SJSA1 (cell line): ENCODE measurements at places on chromosomes 5 and 9.

- DNase-seq = no peak
Measured at GRCh38 chr5:68074048-68074632, 141.4 kb upstream of the PIK3R1 start.

- DNase-seq = no peak
Measured at GRCh38 chr9:135908093-135908753, 877 bp upstream of the CAMSAP1 start.

- DNase-seq = no peak
Measured at GRCh38 chr5:162801235-162801634, 636.2 kb upstream of the CCNG1 start.

DNA sequence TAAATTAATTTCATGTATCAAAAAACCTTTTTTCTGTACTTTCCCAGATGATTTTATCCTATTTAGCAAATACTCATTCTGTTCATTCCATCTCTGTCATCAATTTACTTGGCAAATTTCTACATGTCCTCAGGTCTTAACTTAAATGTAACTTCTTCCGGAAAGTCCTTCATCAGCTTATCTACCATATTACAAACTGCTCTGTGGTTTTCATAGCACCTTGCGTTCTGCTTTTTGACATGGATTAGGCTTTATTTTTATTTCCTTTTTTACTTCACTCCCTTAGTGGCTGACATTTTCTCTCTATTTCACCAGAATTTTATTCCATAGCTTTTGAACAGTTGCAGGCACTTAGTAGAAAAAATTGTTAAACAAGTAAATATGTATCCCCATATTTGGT, 1040.8 kb downstream of the TAF11L14 start:
- no peak for DNase-seq

DNA sequence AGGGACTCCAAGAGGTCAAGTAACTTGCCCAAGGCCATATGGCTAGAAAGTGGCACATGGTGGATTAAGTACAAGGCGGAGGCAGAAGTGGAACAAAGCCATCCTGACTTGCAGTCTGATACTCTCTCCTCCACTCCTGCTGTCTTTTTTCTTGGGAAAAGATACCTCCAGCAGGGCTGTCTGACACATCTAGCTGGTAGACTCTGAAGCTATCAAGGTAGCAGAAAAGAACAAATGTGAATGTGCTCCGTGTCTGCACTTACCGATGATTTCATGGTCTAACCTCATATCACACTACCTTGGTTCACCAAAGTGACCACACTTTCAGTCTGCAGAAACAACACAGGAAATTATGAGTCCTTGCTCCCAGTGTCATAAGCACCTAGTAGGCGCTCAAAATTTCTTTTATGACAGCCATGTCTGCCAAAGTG, 284.8 kb downstream of the CRB2 start:
- no peak for DNase-seq

GRCh38 chr9:138070815-138071214, 193.2 kb downstream of the CACNA1B start:
- DNase-seq = no peak

- no peak for DNase-seq
Measured at GRCh38 chr5:52119768-52120167, 667.9 kb upstream of the ITGA1 start.

- no peak for DNase-seq
Measured at GRCh38 chr9:122377241-122378164, 6.7 kb downstream of the PTGS1 start.

DNA sequence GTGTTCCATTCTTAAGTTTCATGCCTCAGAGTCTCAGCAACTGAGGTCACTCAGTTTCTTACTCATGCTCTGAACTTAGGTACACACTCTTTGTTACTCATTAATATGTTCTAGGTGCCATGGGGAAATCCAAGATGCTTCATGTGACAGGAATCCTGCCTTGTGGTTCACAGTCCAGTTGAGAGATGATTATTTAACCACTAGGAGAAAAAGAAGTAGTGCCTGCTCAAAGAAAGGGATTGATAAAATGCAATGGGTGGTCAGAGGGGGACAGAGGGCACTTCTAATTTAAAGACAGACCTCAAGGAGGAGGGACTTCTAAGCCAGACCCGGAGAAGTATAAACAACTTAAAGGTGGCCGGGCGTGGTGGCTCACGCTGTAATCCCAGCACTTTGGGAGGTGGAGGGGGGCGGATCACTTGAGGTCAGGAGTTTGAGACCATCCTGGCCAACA, 69.0 kb downstream of the UGCG start:
- DNase-seq = peak; percentile 71

- no peak for DNase-seq
Measured at GRCh38 chr9:109811876-109812275, 31.9 kb downstream of the PALM2AKAP2 start.

DNA sequence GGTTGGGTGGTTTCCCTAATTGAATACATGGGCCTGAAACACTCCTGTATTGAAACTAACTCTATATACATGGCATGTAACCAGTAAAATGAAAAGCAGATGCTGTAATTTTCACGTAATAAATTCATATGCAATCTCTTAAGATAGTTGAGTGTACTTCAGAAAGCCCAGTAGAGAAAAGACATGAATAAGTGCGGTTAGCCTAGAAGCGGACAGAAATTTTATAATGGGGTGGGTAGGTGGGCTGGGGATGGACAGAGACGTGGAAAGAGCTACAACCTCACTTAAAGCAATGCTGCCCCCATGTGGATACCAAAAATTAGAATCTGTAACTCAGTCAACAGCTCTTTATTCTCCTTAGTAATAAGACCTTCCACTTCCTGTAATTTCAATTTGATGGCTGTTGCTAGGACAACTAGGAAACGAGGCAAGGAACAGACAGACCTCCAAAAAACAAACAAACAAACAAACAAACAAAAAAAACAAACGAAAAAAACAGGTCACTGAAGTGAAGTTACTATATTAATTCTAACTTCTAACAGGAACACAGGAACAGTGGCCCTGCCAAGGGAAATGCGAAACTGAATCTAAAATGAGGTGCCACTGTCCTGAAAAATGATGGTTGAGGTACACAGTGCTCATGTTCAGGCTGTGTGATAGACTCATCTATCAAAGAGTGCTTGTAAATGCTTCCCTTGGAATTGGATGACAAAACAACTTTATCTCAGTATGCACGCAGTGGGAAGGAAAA, 103.4 kb upstream of the GNA14 start:
- peak; percentile 67 for DNase-seq

DNA sequence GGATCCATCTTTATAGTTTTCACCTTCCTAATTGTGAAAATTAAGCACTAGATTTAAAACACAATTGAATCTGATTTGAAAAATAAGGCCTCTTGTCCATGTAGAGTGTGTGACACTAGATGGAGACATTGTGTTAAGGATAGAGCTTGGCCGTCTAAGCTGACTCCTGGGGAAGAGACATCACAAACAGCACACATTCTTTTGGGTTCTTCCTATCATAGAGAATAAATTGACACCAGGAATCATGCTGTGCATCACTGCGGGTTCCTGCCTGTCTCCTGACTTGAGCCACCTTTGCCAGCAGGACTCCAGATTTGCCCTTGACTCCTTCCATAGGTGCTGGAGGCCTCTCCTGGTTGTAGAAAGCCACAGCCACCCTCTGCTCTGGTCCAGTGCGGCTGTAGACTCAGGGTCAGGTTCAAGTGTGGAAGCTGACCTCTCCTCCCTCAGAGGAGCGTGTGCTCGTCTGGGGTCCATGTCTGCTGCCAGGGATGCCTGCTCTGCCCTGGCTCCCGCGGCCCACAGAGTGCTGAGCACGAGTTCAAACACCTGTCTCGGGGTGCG, 11.2 kb downstream of the ROPN1L start:
- peak; percentile 89 for DNase-seq

GRCh38 chr9:87063246-87063645, 115.9 kb upstream of the GAS1 start:
- DNase-seq = no peak

DNA sequence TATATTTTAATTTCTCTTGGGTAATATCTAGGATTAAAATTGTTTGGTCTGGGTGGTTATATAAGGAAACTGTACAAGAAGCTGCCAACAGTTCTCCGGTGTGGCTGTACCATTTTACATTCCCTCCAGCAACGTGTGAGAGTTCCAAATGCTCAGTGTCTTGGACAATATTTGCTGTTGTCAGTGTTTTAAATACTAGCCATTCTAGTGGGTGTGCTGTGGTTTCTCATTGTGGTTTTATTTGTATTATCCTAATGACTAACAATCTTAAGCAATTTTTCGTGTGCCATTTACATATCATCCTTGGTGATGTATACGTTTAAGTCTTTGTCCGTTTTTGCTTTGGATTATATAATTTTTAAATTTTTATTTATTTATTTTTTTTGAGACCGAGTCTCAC, 34.0 kb downstream of the TNFSF15 start:
- DNase-seq = no peak

DNA sequence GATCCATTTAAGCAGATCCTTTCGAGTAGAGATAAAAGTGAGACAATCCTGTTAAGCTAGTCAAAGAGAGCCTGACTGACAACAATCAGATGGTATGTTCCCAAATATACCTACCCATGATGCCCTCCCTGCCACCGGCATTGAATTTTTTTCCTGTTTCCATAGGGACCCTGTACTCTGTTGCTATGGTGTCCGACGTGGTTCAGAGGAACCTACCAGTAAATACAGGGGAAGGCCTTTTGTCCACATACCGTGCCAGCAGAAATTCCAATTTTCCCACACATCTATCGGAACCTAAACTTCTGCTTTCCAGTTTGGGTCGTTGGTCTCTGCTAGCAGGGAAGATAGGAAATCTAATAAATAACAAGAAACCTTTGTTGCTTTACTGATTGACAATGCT, 64.7 kb downstream of the MEGF10 start:
- no peak for DNase-seq

DNA sequence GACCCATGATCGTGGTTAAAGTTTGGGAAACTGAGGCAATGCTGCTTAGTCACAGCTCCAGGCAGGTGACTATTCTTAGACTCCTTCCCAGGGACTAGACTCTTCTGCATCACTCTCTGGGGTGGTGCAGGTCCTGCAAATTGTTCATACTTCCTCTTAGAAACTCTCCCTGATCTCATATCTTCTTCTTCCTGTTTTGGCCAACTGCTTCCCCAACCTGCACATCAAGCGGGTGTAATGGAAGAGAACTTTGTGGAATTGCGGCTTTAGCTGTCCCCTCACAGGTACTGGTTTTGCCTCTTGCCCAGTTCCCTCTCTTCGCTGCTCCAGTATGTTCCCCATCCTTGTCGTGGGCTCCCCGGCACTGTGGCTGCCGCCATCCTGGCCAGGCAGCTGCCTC, 111.5 kb upstream of the CTSL start:
- no peak for DNase-seq

DNA sequence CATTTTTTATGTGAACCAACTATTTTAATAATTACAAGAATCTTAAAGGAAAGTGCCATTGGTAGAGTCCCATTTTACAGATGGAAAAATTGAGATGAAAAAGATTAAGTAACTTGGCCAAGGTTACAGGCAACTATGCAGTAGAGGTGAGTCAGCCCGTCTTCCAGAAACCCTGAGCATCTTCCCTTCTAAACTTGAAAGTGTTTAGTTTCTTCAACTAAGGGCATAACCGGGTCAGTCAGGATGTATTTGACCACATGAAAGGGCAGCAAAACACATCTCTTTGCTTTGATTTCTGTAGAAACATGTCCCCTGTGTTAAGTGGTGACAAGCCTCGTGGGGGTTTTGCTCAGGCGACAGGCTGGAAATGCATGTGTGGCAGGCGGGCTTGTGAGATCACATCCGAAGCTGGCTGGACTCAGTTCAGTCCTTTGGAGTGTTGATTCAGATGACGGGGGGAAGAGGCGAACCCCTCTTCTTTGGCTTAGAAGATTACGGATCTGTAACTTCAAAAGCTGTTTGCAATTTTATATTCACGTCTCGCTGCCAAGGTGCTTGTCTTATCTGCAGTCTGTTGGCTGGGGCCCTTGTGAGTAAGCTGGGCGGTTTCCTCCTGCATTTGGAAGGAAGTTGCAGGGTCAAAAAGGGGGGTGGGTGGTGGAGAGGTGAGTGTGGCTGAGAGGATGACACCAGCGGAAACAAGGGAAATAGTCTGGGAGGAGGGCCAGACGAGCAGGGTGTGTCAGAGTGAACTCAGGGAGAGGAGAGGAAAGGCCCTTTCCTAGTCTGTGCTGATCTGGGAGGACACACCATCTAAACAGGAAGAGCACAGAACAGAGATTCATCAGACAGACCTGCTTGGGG, 78.9 kb upstream of the RPS23 start:
- peak; percentile 71 for DNase-seq

DNA sequence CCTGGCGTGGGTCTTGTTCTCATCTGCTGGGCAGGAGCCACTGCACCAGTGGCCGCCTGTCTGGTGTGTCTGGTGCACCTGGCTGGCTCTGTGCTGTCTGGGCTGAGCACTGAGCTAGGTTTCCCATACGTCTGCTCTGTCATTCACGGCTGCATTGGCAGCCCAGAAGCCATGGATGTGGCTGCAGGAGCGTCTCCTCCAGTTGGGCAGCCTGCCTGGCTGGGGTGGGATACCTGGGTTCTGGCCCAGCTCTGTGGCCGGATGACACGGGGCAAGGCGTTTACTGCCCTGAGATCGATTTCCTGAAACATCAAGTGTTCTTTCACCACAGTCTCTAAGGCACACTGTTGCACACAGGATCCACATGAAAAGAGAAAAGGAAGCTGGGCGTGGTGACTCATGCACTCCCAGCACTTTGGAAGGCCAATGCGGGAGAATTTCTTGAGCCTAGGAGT, 25.5 kb upstream of the SLC25A51 start:
- DNase-seq = no peak

DNA sequence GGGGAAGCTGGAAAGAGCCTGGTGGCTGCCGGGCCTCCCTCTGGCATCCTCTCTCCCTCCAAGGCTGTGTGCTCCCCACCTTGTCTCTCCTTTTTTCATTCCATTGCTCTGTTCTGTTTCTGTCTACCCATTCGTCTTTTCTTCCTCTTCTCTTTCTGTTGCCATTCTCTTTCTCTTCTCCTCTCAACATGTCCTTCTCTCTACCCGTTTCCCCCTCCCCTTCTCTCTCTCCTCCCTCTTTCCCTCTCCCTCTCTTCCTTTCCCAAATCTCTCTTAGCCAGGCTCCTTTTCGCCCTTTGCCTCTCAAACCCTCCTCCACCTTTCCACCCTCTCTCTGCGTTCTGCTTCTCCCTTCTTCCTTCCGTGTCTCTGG, 19.4 kb upstream of the KCNIP1 start:
- DNase-seq = no peak

DNA sequence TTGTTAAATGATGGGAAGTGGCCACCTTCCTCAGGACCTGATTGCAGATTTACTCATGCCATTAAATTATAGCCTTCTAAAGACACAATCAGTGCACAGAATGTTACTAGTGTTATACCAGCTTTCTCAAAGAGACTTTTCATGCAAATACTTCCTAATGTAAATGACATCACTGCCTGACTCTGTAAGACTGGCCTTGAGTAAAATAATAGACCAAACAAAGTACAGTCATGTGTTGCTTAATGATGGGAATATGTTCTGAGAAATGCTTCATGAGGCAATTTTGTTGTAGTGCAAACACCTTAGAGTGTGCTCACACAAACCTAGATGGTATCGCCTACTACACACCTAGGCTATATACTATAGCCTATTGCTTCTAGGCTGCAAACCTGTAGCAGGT, 17.0 kb upstream of the C1QTNF3 start:
- no peak for DNase-seq
